ENCODE measurements at places on chromosomes 5 and 9.

DNA sequence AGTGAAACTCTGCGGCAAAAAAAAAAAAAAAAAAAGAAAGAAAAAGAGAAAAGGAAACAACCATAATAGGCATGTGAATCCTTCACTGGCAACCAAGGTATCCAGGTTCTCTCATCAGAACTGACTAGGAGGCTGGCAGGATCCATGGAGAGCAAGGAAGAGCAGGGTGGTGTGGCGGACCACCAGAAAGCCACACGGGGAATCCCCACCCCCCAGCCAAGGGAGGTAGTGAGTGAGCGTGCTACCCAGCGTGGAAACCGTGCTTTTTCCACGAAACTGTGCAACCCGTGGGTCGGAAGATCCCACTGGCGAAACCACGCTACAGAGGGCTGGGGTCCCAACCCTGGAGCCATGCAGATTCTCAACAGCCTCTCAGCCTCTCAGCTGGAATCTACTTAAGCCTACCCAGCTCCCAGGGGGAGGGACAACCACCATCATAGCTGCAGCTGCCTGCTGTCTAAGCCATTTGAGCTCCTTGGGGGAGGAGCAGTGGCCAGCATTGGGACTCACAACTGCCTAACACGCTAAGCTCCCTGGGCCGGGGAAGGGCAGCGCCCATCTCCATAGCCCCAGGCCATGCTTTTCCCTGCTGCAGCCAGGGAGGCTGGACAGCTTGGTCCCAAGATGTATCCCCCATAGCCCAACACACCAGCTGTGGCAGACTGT lies 91.6 kb downstream of the PRELID2 start:
- DNase-seq = no peak

DNA sequence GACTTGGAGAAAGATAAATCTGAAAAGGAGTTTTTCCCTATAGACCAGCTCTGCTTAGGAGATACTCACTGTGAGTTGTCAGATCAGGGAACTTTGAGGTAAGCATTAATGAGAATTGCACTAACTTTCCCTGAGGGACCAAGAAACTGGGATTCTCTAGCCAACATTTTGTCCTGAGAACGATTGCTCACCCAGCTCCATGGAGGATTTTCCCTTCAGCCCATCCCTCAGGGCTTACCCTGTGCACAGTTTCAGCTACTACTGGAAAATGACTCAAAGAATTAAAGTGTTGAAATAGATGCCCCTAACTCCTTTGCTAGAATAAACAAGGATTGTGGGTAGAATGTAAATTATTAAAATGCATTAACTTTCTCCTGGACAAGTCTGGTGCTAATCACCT lies 237.2 kb upstream of the IL12B start:
- no peak for DNase-seq

- no peak for DNase-seq
Observed at GRCh38 chr5:125175348-125176004, 429.0 kb upstream of the ZNF608 start.

GRCh38 chr5:68522863-68523262 lies 307.3 kb downstream of the PIK3R1 start:
- no peak for DNase-seq

DNA sequence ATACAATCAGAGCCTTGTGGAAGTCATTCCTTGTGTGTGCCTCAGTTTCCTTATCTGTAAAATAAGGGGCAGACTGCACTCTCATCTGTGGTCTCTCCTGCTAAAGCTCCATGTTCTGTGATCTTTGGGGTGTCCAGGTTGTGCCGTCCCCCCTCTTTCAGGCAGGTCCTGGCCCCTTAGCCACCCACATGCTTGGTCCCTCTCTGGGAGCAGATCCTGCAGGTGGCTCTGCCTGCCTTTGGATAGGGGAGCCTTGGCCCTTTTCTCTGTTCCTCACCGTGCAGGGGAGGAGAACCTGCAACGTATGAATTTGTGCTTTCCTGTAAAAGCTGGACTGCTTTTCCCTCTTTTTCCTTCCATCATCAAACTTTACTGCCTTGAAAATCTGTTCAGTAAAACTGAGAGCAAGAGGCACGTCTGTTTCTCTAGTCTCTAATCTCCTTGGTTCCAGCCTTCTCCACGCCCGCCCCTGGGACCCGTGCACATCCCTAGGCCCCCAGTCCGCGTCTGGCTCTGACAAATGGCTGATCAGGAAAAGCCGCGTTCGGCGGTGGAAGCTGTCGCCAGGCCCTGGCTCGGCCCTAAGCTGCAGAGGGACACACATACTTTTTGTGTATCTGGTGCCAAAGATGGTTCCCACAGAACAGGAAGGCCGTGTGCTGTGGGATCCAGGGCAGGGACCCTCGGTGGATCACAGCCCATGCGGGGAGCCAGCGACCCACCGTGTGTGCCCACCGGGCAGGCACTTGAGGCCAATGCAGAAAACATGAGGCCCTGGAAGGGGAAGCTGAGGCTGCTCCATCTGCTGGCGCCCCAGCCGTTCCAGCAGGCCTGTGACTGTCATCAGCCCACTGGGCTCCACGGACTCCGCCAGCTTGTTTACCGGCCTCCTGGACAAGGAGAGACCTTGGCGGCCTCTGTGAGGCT lies 43.4 kb upstream of the COL5A1 start:
- DNase-seq = no peak
